ENCODE measurements at places on chromosomes 7 and 10.

DNA sequence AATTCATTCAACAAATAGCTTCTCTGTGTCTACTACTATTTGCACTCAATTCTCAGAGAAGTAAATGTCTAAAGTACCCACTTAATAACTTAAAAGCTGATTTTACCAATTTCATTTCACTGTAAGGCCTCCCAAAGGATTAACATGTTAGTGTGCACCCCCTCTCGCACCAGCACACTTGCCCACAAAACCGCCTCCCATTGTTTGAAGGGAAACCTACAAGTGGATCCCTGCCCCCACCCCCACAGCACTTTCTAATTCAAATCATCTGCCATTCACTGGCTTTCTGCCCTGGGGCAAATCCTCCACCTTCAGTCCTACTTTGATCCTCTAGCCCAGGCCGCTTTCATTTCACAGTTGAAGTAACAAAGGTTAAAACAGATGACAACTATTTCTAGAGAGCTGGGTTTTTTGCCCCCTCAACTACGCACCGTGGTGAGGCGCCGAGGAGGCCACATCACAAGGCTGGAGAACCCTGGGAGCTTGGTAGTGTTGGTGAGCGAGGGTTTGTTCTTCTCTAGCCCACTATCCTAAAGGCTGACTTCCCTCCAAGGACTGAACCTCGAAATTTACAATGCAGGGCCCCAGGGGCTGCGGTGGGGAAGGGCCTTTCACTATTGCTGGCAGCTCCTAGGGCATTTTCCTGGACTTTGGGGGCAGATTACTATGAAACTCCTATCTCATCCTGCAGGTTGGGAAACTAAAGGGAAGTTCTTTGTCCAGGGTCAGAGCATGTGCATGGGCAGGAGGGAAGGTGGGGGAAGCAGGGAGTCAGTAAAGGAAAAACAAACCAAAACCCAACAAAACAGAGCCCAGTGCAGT is 517.4 kb upstream of the ZMIZ1 start:
- no peak for DNase-seq

GRCh38 chr10:112969542-112969941 is 19.5 kb downstream of the TCF7L2 start:
- no peak for DNase-seq

GRCh38 chr10:85609509-85609908 is 757.1 kb downstream of the GRID1 start:
- no peak for DNase-seq

- no peak for DNase-seq
Observed at GRCh38 chr7:28061824-28062196, 118.8 kb downstream of the JAZF1 start.

DNA sequence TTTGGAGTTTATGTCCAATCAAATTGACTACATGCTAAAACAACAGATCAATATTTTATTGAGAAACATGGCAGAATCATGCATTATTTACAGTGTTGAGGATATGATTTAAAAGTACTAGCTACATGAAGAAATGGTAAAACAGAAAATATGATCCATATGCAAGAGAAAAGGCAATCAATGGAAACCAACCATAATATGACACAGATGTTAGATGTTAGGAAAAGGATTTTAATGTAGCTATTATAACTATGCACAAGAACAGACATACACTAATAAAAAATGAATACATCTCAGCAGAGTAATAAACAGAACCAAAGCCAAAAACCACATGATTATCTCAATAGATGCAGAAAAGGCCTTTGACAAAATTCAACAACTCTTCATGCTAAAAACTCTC is 166.2 kb upstream of the CACNA2D1 start:
- no peak for DNase-seq

DNA sequence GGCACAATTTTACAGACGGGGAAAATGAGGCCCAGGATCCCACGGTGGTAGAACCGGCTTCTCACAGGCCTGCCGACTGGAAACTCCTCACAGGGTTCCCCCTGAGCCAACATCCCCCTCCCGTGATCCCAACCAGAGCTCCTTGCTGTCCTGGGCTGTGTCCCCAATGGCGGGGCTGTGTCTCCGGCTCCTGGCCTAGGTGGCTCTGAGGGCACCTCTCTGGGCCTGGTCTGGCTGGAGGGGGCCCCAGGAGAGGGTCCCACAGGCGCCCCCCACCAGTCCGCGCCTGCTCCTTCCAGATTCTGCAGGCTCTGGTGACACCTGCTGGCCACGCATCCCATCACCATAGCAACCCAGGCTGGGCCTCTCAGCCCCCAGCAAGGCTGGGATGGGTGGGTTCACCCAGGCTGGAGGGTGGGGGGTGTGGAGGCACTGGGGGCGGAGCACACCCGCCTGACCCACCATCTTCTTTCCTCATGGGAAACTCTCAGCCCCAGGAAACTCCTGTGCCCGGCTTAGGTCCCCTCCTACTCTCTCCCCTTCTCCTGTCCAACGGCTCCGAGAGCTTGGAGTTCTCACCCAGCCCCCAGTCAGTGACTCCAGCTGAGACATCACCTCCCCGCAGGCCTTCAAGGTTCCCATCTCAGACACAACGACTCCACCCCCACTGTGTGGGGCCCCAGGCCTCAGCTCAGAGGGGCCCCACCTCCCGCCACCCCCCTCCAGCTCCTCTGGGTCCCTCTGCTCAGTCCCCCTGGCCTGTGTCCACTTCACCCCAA is 27.1 kb upstream of the TNRC18 start:
- DNase-seq = no peak

GRCh38 chr7:45897042-45897690 is 8.9 kb downstream of the IGFBP1 start:
- peak; percentile 53 for DNase-seq

- peak; percentile 83 for DNase-seq
Observed at GRCh38 chr10:77416311-77417135, 221.1 kb downstream of the KCNMA1 start.

DNA sequence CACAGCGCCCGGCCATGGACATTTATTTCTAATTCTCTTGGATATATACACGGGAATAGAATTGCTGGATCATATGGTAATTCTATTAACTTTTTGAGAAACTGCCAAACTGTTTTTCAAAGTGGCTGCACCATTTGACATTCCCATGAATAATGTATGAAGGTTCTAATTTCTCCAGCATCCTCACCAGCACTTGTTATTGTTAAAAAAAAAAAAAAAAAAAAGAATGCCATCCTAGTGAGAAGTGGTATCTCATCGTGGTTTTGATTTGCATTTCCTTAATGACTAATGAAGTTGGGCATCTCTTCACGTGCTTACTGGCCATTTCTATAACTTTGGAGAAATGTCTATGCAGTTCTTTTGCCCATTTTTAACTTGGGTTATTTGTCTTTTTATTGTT is 13.5 kb downstream of the CNNM2 start:
- no peak for DNase-seq

GRCh38 chr7:91046322-91047089 is 217.7 kb upstream of the FZD1 start:
- DNase-seq = no peak

DNA sequence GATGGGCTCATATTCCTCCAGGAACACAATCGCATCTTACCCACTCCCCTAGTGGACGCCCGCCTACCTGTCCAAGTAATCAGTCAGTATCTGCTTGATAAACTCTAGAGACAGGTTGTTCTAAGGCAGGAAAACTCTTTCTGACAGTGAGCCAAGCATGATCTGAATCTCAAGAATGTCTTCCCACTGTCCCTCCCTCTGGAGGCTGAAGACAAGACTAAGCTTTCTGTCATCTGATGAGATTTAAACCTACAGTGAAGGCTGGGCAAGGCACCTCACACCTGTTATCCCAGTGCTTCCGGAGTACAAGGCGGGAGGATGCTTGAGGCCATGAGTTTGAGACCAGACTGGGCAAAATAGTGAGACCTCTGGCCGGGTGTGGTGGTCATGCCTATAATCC is 586.6 kb downstream of the GALNT17 start:
- no peak for DNase-seq

GRCh38 chr7:2810682-2811415 is 33.3 kb downstream of the GNA12 start:
- no peak for DNase-seq

DNA sequence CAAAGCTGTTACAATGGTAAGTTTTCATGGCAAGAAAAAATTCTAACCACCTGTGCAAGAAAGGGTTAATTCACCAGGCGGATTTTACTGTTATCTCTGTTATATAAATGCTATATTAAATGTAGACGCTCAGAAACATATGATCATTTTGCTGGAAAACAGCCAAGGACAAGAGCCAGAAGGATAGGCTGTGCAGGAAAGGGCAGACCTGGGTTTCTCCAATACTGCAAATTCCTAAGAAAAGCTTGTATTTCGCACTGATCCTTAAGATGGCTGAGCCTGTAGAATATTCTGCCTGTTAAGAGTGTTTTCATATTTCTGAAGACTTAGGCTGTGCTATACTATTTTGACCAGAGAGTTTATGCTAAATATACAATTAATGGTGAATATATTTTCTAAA is 564.1 kb upstream of the KCND2 start:
- no peak for DNase-seq

GRCh38 chr7:145633513-145633912 is 483.1 kb upstream of the CNTNAP2 start:
- DNase-seq = peak; percentile 20

- no peak for DNase-seq
Observed at GRCh38 chr10:130921911-130922440, 389.5 kb downstream of the TCERG1L start.

- peak; percentile 9 for DNase-seq
Observed at GRCh38 chr7:1925349-1925748, 255.3 kb downstream of the ELFN1 start.

DNA sequence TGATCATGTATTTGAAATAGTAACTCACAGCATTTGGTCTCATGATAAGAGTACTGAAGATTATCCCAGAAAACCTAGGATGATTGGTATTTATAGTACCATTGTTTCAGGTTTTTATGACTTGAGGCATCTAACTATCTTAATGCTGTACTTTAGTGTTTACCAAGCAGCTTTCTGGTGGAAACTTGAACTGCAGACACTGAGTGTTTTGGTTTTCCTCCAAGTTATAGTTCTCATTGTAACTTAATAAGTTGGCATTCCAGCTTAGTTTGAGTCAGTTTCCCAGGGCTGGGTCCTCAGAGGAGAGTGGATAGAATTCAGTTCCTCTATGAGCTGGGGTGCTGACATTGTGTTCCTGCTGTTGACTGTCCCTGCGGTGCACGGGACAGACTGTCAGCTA is 50.4 kb downstream of the SEC23IP start:
- DNase-seq = no peak

DNA sequence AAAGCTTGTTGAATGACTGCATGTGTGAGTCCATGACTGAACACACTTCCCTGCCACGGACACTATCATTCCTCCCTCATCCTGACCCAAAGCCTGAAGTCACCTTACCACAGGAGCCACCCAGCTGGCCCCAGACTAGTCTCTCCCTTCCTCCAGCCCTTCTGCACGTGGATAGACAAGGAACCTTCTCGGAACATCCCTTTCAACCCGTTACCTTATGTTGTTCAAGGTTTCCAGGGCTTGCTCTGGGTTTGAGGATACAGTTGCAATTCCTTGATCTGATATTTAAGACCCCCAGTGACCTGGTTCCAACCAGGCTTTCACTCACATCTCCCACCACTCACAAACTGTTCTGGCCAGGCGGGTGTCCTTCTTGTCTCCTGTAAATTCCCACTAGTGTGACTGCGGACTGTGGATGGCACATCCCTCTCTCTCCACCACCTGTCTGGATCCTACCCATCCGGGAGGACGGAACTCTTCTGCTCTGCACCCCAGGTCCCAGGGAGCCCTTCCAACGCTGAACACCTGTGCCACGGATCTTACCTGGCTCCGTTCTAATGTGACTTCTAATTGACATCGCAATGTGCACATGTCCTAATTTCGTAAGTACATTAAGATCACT is 62.5 kb downstream of the HIPK2 start:
- DNase-seq = no peak

GRCh38 chr10:75703191-75703854 is 271.9 kb downstream of the LRMDA start:
- no peak for DNase-seq

- peak; percentile 29 for DNase-seq
Observed at GRCh38 chr10:43110338-43111071, 27.7 kb upstream of the CSGALNACT2 start.

GRCh38 chr10:10930979-10931743 is 86.5 kb upstream of the CELF2 start:
- no peak for DNase-seq

GRCh38 chr10:116732573-116732972 is 9.8 kb downstream of the HSPA12A start:
- DNase-seq = no peak

DNA sequence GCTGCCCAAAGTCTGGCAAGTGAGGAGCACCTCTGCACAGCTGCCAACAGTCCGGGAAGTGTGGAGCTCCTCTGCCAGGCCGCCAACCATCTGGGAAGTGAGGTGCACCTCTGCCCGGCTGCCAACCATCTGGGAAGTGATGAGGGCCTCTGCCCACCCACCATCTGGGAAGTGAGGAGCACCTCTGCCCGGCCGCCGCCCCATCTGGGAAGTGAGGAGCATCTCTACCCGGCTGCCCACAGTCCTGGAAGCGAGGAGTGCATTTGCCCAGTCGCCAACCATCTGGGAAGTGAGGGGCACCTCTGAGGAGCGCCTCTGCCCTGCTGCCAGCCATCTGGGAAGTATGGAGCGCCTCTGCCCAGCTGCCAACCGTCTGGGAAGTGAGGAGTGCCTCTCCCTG is 893.7 kb downstream of the TYW1 start:
- DNase-seq = no peak

DNA sequence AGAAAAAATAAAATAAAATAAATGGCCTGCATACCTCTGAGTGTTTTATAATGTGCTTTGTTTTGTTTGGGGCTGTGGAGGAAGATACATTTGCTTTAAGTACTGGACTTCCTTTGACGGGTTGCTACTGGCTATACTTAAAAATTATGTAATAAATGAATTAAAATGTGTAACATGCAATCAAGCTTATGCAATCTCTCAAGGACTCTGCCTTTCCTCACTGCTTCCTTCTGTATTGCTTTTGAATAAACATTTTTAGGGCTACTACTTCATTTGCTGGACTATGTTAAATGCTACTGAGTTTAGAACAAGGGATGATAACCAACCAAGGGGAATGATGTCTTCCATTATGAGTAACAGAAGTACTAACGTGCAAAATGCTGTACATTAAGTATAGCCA is 91.6 kb downstream of the ETV1 start:
- no peak for DNase-seq

GRCh38 chr7:73685311-73685710 is 1.9 kb downstream of the BUD23 start:
- DNase-seq = no peak

DNA sequence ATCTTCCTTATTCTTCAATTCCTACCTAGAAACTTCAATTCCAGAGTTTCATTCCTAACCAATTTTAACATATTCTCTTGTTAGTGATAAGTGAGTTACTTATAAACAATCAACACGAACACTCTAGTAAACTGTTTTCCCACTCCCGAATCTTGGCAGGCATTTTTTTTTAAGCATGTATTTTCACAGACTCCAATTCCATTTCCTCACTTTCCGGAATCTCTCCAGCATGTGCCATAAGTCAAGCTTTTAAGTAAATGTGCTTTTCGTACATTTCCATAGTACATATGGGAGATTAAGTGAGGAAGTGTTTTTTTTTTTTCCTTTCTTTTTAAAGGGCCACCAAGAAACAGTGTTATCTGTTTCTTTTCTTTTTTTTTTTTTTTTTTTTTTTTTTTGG is 89.1 kb downstream of the FGFR2 start:
- DNase-seq = no peak

GRCh38 chr10:114265392-114266053 is 26.5 kb downstream of the VWA2 start:
- DNase-seq = no peak
